ENCODE measurements at places on chromosomes 5 and 9.

GRCh38 chr5:91332267-91333045 lies 50.7 kb downstream of the ARRDC3 start:
- DNase-seq = no peak

GRCh38 chr9:103789686-103790085 lies 304.4 kb upstream of the SMC2 start:
- DNase-seq = no peak

DNA sequence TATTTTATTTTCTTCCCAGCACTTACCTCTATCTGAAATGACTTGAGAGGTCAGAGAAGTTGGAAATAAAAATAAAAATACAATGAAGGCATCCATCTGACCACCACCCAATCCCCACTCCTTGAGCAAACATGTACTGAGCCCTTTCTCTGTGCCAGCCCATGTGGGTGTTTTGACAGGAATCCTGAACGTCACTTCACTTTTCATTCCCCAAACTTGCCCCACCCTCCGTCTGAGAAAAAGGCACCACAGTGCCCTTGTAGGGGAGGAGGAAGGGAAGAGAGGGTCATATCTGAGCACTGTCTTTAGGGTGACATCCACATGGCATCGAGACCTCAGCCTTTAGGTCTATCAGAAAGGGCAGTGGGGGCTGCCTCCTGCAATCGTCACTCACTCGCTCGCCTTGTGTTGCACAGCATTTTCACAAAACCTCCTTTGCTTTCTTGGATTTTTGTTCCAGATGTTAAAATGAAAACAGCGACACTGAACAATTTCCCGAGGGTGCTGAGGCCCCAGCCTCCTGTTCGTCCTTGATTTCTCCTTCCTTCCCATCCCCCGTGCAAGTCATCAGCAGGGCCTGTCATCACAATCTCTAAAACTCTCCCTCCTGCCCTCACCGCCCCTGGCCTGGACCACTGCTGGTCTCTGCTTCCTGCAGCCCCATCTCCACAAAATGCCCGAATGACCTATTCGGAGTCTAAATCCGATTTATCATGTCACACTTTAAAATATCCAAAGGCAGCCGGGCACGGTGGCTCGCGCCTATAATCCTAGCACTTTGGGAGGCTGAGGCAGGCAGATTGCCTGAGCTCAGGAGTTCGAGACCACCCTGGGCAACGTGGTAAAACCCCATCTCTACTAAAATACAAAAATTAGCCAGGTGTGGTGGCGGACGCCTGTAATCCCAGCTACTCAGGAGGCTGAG lies 13.0 kb downstream of the HIGD2A start:
- DNase-seq = no peak

DNA sequence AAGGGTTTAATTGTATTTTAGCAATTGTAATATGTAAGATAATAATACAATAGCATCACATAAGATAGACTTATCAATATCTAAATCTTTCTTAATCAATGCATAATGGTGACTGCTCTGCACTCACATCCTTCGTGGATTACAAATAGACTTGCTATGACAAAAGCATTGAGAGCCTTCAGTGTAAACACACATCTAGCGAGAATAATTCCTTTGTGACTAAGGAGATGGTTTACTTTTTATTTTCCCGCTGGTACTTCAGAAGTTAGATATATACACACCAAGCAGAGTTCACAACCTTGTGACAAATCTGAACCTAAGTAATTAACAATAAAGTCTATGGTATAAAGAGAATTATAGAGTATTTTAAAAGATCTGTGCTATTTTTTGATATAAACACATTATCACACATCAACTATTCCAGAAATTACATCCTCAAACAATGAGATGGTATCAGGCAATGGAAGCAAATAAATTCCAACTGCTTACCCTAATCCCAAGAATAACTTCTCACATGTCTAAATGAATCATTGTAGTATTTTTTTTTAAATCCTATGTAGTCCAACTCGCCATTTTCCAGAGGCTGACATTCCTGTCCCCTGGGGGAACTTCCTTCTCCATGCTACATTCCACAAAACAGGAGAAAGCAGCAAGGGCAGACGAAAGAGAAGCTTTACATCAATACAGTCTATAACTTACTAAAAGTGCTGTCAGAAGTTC lies 51.2 kb downstream of the MAPKAP1 start:
- no peak for DNase-seq

DNA sequence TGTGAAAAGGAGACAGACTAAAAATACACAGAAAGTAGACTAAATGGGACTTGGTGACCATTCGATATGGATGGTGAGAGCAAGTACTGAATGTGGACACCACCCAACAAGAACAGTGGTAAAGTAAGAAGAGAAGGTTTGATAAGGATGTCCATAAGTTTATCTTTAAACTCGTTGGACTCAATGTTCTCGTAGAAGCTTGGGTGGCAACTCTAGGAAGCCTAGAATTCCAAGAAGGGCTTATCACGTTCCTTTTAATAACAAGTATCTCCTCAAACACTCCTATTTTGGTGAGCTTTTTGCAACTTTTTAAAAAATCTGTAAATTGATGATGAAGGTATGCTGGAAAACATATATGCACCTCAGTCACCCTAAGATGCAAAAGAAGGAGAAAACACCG lies 108.6 kb upstream of the CDH6 start:
- DNase-seq = no peak

DNA sequence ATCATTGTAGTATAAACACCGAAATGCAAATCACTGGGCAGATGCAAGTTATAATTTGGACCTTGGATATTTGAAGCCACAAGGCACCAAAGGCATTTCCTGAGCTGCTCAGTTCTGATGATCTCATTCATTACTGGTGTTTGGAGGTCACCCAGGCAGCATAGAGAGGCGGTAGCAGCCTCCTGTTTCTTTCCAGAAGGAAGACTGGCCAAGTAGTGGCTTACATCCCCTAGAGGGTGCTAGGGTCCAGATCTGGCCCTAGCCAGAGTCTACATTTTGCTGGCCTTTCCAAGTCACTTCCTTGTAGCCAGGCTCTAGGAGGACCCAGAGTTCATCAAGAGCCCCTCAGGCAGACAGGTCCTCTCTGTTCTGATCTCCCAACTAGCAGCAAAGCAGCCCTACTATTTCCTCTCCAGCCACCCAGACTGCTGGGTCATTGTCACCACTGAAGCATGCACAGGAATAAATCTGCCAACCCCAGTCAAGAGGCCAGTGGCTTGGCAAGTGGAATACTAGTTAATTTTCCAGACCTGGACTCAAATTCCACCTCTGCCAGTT lies 33.4 kb upstream of the TTC1 start:
- no peak for DNase-seq

GRCh38 chr9:135504262-135505243 lies 4.1 kb downstream of the MRPS2 start:
- DNase-seq = peak; percentile 63
